ENCODE measurements at places on chromosomes 7 and 10. TPM values are rescaled to one million over a fixed set of nuclear protein-coding genes. Genes with fewer than 3 reads are reported as not detected.

- no peak for DNase-seq
Measured at GRCh38 chr10:75955973-75956502, 524.6 kb downstream of the LRMDA start.

GRCh38 chr7:18505870-18506460 lies 10.4 kb downstream of the HDAC9 start:
- DNase-seq, result no peak

NPC1L1 gene
- 0.11 TPM for polyA plus RNA-seq

GRCh38 chr7:220151-220841 lies 27.9 kb downstream of the FAM20C start:
- no peak for DNase-seq

GRCh38 chr10:104683567-104683966 lies 42.5 kb downstream of the SORCS3 start:
- no peak for DNase-seq

DNA sequence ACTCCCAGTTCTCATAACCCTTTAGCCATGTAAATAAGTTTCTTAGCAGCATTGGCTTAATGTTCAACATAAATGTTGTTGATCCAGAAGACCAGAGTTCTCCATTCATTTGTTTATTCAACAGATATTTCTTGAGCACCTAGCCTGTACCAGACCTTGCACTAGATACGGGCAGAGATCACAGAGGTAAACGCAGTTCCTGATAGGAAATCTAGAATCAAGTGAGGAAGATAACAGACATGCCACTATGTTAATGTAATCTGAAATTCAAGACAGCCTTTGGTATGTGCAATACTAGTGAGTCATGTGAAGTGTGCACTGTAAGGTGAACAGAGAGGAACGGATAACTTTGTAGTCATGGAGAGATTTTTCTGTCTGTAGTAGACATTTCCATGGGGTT lies 3.0 kb downstream of the BUB3 start:
- DNase-seq, result no peak

COBL gene
- 57.3 TPM for polyA plus RNA-seq

DNA sequence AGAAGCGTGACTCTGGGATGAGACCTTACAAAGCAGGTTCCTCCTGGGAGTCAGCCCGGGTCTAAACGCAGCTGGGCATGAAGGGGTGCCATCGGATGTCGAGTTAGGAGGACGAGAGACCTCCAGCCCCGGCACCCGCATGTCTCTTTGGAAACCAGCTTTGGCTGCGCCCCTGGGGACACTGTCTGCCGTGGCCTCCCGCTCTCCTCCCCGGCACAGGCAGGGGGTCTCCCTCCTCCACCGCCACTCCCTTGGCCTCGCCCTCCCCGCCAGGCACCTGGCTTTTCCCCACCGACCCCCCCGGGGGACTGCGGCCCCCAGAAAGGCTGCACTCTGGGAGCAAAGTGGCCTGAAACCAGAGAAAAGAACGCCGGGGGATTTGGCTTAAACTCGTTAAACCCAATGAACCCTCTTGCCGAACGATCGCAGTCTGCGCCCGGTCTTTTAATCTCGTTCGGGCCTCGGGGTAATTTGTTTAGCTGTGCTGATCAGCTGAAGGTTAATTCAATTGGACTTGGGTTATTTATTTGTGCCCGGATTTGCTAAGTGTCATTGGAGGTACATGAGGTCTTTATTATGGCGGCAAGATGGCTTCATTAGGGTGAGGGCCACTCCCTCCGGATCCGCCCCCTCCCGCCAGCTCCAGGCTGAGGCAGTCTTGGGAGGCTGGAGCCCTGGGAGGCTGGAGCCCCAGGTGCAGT lies 16.4 kb upstream of the PSMG3 start:
- no peak for DNase-seq

- DNase-seq, result no peak
Measured at GRCh38 chr10:124302951-124303505, 115.7 kb downstream of the OAT start.

DNA sequence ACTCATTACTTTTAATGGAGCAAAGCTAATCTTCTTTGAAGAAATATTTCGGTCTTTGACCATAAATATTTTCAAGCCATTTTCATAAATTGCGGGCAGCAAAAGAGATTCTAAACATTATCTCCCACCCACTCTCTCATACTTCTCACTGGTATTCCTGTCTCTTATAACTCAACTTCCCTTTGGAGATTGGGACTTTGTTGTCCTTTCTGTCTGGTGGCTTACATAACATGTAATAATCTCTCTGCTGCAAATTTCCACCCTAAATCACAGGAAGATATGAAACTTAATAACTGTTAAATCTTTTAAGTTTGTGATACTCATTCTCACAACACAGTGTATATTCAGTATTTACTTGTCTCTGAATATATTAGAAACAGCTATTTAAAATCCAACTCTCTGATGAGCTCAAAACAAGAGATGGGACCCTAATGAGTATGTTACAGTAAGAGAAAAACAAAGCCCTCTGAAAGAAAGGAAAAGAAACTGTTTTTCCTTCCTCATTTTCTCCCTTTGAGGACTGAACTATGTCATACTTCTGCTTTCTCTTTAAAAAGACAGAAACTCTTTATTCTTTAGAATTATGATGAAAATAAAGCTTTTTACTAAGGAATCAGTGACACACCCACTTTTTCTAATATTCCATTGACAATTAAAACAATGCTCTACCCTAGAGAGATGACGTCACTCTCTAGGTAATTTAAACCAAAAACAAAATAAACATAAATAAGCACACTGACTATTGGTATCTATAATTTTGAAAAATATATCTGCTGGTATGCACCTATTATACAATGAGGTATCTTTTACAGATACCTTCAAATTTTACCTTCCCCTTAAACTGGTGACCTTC lies 14.7 kb downstream of the CALCR start:
- DNase-seq, result no peak

EPDR1 gene
- 15.7 TPM for polyA plus RNA-seq

- peak; percentile 43 for DNase-seq
Measured at GRCh38 chr7:24572393-24572996, 757 bp upstream of the PALS2 start.

DNA sequence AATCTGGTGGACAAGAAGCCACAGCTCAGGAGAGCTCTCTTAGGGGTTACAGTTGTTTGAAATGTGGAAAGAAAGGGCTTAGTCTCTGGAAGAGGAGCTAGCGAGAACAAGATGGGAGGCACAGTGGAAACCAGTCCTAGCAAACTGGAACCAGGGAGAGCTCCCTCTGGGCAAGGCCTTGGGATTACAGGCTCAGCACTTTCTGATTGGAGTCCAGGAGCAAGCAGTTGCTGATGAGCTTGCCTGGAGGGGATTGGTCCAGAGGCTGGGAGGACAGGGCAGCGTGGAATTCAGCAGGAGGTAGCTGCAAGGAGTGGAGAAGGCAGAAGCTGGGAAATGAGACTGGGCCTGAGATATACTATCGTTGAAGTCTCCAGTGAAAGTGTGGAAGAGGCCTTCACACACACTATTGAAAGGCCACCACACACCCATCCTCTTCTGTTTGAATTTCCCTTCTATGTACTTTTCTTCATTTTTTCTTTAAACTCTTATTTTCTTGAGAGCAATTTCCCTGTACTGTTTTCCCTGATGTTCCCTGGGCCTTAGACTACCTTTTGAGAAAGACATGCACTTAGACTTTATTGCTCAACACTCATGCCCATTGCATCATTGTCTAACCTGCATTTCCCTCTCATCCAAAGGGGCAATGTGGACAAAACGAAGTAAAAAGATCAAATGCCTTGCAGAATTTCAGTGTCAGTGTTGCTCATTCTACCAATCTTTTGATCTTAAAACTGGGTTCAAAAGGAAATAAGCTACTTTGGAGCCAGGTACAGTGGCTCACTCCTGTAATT lies 57.8 kb upstream of the LANCL2 start:
- no peak for DNase-seq

PRLHR gene
- not detected for polyA plus RNA-seq

All from heart left ventricle (tissue), 16 donors.